Cerebellar cortex (tissue), 1 donor: ENCODE measurements at places on chromosomes 4 and X.
A peak's percentile ranks its signal among the peaks of the same experiment; 100 is the strongest.

- DNase-seq: no peak
These were observed 40.4 kb downstream of the SLC2A9 start for GRCh38 chr4:9980898-9981297.

GRCh38 chr4:55038176-55038890 lies 87.1 kb downstream of the KDR start:
- DNase-seq: no peak

DNA sequence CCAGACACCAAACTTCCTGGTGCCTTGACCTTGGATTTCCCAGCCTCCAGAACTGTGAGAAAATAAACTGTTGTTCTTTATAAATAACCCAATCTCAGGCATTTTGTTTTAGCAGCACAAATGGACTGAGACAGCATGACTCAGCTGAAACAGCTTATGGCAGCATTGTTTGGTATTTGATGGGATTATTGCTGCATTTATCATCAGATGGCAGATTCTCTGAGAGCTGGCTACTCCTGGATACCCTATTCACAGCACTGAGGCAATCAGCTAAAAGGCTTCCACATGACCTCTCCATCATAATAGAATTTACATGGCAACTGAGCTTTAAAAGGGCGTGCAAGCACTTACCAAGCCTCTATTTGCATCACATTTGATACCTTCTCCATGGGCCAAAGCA lies 623.1 kb upstream of the CPEB2 start:
- DNase-seq: no peak

DNA sequence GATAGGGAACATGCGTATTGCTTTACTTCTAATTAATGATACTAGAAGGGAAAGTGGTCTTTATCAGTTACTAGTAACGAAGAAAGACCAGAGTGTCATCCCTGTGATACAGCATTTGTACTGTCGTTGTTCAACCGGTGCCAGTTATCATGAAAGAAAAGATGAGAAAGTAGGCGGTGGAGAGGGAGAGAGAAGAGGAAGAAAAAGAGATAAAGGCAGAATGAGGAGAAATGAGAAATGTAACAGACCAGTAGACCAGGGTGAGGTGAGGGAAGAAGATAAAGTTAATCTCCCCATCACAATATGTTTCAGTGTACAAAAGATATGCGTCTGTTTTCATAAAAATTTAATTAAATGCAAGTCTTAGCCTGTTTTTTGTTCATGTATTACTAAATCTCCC lies 135.2 kb upstream of the HPGD start:
- no peak for DNase-seq

- no peak for DNase-seq
These were observed 54.0 kb downstream of the DHRSX start for GRCh38 chrX:2446815-2447214.

DNA sequence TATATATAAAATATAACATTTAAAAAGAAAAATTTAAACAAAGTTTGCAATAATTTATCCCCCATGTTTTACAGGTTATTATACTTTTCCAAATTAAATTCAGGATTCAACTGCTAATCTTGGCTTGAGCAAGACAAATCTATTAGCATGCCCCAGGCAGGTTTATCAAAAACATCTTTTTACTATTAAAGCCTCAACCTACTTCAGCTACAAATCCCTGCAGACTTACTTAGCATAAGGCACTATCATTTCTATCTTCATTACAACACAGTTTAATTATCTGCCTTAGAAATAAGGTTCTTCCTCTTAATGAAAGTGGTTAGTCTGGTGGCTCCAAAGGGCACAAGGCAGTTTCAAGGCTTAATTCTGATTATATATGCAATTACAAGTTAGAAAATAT lies 477.6 kb downstream of the PACRGL start:
- no peak for DNase-seq

GRCh38 chr4:97216046-97216445 lies 927.2 kb downstream of the STPG2 start:
- peak; percentile 66 for DNase-seq
